ENCODE measurements at places on chromosomes 5 and 9. TPM values are rescaled to one million over a fixed set of nuclear protein-coding genes. Genes with fewer than 3 reads are reported as not detected.

LPAR1 gene
- total RNA-seq, result 29.3 TPM

HEMGN gene
- total RNA-seq, result not detected

INSL4 gene
- not detected for total RNA-seq

CDX1 gene
- not detected for total RNA-seq

DNA sequence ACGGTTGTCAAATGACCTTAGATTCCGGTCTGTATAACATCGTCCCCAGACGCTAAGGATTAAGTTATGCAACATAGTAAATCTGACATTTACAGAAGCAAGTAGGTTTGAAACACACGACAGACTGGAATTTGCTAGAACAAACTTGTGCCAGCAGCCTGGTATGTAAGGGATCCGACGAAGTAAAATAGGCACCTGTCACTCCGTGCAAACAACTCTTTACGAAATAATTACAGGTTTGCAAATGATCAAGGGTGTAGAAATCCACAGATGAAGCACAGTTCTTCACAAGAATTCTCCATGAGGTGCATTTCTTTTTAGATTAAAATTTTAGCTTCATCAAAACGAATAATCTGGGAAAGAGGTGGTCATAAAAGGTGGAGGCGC, 508 bp downstream of the MOCS2 start:
- DNase-seq, result no peak

GRCh38 chr5:82591021-82591515, 312.9 kb upstream of the RPS23 start:
- DNase-seq, result no peak

DNA sequence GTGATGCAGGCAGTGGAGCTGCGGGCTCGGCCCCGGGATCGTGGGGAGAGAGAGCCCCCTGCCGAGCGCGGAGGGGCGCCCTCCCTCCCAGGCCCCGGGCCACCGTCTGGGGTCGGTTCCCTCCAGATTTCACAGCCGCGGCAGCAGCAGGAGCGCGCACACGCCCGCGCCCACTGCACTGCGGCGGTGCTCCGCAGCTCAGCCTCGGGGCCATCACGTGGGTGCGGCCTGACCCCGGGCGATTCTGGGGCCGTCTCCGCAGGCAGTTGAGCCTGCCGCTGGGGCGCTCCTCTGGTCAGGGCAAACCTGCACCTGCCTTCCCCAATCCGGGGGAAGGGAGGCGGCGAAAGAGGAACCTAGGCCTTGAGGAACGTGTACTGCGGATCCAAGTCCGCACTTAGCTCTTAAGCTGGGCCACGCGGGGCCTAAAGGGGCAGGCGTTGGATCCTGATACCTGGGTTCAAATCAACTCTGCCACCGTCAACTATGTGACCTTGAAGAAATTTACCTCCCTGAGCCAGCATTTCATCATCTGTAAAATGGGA, 9.4 kb upstream of the DELE1 start:
- DNase-seq, result peak; percentile 89

GRCh38 chr9:8734760-8735159, 935.2 kb upstream of the DMAC1 start:
- no peak for DNase-seq

GRCh38 chr9:100228352-100228869, 124.3 kb downstream of the TEX10 start:
- DNase-seq, result no peak

DNA sequence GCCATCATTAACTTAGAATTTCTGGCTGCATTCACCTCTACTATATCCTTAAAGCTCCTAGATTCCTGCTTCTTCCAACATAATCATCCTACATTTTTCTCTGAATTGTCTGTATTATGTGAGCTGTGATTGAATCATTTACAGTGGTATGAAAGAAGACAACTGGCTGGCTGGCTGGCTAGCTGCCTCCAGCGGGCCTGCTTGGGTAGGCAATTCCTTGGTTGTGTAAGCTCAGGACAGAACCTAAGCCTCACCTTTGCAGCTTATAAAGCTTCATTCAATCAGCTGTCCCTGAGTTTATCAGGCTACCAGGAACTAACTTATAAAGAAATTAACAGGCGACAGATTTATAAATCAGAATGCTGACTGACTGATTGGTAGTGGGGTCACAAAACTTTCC, 162.7 kb upstream of the NR3C1 start:
- DNase-seq, result no peak

- no peak for DNase-seq
Observed at GRCh38 chr5:150001660-150002486, 1.3 kb downstream of the HMGXB3 start.

DNA sequence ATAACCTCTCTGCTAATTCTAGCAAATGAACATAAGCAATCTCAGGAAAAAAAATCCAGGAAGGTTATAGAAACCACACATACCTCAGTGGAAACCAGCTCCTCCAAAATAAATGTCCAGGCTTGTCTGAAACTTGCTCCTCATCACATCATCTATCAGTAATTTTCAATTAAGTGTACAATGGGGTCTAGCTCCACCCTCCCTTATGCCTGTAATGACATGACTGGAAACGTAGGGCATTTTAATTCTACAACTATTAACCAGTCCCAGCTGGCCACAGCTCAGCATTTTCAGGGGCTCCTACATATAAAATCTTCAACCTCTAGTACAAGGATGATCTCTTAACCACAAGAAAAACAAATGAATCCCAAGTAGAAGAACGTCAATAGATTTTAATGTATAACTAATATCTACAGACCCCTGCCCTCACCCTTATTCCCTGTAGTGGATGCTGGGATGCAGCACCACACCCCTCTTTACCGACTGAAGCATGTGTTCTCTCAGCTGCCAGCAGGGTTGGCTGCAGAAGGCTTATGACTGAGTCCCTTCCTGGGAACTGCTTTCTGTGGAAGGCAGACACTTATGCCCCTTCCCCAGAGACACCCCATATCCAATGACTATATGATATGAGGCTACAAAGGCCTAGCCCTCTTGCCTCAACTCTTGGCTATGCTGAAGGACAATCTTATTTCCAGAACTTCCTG, 6.8 kb downstream of the TSSK1B start:
- no peak for DNase-seq

- peak; percentile 84 for DNase-seq
Observed at GRCh38 chr9:135602789-135603481, 36.4 kb downstream of the GLT6D1 start.
